ENCODE measurements at places on chromosomes 2 and 18.

GRCh38 chr2:42856891-42857632 lies 64.7 kb upstream of the HAAO start:
- DNase-seq: no peak

- DNase-seq: no peak
These were observed 5.6 kb downstream of the QPCT start for GRCh38 chr2:37350034-37350433.

DNA sequence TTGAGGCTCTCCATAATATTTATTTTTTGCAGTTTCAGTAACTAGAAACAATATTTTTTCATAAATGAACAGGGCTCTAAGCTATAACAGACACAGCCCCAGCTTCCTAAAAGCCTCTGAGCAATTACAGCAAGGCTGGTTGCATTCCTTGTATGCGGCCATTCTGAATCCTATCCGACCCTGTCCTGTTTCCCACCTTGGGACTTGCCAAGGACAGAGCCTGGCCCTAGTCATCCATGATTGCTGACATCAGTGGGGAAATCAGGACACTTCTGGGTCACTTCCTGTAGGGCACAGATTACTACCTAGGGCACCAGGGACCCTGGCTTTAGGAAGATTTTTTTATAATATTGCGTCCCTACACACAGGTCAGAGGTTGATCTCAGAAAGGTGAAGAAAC lies 5.5 kb downstream of the TMEM177 start:
- no peak for DNase-seq

DNA sequence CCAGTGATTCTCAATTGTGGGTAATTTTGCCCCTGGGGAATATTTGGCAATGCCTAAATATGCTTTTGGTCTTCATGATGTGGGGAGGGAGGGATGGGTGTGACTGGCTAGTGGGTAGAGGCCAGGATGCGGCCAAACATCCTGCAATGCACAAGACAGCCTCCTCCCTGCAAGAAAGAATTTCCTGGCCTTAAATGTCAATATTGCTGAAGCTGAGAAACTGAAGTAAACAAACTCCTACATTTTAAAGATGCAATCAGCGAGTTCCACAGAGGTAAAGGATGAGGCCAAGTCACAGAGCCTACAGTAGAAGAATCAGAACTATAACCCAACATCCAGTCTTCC lies 272.9 kb upstream of the EPHA4 start:
- DNase-seq: no peak

- DNase-seq: no peak
These were observed 139.0 kb downstream of the ZFP36L2 start for GRCh38 chr2:43087413-43087812.

DNA sequence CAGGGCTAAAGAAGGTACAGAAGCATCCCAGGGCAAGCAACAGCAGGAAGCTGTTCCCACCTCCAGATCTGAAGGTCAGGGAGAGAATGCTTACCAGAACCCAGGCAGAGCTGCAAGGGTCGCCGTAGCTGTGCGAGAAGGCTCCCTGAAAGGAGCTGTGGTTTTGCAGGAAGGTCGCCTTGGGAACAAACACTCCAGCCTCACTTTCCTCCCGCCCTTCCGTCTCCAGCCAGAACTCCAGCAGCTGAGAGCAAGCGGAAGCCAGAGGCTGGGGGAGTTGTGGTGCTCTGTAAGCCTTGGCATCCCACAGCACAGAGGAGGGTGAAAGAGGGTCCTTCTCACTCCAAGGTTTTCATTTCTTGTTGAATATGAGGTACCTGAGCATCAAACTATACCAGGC lies 18.3 kb upstream of the ICOS start:
- DNase-seq: no peak

DNA sequence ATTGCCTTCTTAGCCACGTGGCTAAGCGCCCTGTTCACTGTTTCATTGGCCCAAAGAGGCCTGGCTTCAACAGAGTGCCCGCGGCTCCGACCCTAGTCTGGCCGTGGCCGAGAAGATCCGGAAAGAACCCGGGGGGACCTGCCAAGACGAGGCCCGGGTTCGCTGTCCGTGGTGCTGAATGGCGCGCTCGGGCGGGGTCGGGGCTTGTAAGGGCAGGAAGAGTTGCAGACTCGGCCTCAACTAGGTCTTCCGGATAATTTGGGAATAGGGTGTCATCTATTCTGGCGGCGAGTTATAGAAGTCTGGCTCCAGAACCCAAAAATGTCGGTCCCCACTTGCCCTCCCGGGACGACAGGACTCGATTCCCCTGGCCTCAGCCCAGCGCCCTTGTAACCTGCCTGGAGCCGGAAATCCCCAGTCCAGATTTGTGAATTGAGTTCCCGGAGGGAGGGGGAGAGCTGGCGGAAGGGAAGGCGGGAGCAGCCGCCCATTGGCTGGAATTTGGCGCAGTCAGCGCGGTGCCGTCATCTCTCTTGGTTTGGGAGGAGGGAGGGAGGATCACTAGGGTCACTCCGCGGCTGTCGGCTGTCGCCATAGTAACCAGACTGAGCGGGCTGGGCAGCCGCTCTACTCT lies 3.5 kb downstream of the CDK5R2 start:
- DNase-seq: peak; percentile 83

- DNase-seq: no peak
These were observed 50.3 kb upstream of the ETAA1 start for GRCh38 chr2:67346718-67347407.

DNA sequence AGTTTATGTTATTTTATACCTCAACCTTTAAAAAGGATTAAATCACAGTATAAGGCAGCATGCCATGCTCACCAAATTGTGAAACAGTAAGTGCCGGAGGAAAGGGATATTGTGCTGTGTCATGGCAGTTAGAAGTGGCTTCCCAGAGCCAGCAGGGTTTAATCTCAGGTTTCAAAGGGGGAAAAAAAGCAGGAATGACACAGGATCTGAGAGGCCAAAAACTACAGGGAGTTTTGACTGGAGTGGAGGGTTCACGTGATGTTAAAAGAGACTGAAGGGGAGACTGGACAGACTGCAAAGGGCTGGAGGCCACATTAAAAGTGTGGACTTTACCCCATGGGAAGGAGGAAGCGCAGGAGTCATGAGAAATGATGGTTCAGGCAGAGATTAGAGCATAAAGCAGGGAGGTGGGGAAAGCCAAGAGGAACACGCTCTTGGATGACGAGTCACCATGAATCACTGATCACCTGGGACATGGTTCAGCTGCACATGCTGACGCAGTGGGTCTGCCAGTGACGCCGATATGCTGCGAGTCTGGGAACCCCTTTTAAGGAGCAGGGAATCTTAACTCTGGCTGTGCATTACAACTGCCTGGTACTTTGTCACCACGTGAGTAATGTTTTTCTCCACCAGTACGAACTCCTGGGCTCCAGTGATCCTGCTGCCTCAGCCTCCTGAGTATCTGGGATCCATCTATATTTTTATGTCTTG lies 6.1 kb downstream of the CHMP1B start:
- DNase-seq: no peak

- no peak for DNase-seq
These were observed 153.4 kb upstream of the SOX11 start for GRCh38 chr2:5538772-5539171.

- no peak for DNase-seq
These were observed 176.3 kb downstream of the NOL4 start for GRCh38 chr18:34048423-34048822.

- no peak for DNase-seq
These were observed 280.8 kb downstream of the CCDC85A start for GRCh38 chr2:56464613-56465012.

- DNase-seq: no peak
These were observed 76.9 kb downstream of the CLHC1 start for GRCh38 chr2:55155206-55155605.

DNA sequence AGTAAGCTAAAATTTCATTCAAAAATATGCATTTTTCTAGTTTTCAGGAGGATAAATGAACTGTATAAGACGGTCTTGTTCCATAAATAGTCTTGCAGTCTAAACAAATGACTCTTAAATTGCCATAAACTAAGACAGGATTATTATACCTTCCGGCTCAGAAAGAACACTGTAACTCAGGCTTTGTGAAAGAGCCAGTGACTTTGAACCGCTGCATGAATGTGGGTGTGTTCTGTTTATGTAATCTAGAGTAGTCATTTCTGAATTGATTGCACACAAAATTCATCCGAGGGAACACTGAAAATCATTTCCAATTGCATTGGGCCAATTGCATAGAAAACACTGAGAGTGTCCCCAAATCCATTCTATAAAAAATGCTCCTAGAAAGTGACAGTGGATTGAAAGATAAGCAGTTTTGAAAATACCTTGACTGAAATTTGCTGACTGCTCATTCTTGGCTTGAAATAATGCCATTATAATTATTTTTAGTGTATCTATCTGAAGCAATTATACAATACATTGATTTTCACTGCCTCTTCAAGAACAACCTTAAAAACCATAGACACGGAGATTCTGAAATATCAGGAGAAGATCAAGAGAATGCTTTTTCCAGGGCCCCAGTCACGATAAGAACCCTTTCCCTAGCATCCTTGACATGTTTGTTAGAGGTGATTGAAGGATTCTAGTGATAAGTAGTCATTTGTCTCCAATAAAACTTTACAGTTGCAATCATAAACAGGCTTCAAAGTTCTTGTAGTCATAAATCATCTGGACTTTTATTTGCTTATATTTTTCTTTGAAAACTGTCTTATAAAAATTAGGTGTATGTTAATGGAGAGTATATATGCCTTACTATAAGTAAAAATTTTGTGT lies 55.4 kb downstream of the CNTNAP5 start:
- DNase-seq: no peak

DNA sequence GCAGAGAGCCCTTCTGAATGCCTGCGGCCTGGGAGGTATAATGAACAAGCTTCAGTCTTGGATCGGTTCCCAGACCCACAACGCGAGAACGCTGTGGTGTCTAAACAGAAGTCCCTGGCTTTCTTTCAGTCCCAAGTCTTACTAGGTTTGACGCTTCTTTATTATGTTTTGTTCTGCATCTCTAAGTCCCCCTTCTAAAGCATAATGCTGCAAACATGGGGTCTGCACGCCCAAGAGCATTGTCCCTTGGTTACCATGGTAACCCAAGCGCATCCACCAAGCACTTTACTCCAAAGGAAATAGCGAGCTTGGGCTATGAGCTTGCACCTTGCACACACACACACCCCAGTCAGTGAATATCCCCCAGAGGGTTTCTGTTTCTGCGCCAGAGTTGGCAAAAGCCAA lies 193.7 kb downstream of the INO80D start:
- DNase-seq: no peak

GRCh38 chr2:207165121-207166038 lies at the start of gene KLF7:
Gene KLF7, minus strand, starts transcription at chr2:207165948. Its CDS starts 380 bp downstream, at chr2:207165568.
- peak; percentile 82 for DNase-seq

DNA sequence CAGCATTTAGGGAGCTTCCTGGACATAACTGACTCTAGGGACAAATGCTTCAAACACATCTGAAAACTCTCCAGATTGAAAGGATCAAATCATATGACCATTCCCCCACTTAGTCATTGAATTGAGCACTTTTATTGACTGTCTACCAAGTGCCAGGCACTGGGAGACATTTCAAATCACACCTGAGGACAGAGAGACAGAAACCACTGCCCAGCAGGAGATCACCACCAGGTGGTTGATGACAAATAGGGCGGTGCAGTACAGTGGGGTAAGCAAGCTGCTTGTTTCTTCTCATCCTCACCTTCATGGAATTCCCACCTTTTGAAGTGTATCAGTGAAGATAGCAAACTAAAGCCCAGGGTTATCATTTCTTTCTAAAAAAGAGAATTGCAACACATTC lies 19.0 kb upstream of the CXCR4 start:
- DNase-seq: no peak

DNA sequence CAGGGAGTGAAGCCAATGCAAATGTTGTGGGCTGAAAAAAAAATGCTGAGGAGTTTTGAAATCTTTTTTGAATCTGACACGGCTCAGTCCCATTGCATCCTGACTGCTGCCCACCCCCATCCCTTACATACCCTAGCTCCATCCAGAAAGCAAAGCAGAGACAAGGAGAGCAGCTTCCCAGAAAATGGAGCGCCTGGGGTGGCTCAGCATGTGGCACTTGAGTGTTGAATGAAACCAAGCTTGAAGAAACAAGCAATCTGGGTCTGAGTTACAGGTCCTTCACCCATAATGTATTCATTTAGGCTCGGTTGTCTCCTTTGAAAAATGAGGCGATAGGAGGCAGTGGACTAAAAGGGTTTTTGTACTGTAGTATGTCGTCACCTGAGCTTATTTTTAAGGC lies 244.2 kb upstream of the ACVR2A start:
- DNase-seq: no peak

DNA sequence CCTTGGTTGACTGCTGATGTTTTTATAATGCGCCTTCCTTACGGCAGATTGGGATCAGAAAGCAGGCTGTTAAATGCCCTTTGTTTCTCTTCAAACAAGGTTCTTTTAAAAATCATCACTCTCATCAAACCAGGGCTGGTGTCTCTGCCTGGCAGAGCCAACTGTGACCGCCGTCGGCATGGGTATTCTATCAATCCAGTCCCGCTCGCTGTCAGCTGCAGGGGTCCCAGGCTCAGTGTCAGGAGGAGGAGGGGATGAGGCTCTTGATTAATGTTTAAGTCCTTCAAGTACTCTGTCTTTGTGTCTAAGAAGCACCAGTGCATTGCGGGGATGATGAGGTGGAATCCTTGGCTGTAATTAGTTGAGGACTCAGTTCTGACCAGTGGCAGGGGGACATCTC lies 348.1 kb downstream of the RNF144A start:
- no peak for DNase-seq

- no peak for DNase-seq
These were observed 125.5 kb upstream of the SERTAD2 start for GRCh38 chr2:64779117-64779690.

DNA sequence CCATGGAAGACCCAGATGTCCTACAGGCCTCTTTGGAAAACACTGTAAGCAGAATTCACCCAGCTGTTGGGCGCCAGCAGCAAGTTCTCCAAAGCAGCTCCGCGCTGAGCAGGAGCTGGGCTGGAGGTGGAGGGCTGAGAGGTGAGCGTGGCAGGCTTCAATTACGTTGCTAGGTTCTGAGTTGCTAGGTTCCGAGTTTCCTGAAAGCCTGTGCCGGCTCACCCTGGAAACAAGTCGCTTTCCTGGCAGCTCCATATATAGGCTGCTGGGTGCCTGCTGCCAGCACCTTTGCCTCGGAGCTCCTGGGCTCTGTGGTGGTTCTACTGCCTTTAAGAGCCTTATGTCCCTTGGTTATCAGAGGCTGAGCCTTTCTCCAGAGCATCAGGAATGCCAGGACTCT lies 14.4 kb upstream of the EGR4 start:
- no peak for DNase-seq

DNA sequence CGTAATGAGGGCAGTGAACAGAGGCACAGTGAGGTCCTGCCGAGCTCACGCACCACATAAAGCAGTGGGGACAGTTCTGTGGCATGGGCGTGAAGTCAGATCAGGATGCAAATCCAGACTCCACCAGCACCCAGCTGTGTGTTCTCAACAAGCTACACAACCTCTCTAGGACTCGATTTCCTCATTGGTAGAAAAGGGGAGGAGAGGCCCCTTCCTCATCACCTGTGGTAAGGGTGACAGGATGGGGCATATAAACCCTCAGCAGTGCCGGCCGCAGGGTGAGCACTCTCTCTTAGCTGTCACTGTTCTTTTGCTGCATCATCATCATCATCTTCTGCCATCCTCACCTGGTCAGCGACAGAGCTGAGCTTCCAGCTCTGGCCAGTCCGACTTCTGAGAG lies 54.8 kb downstream of the C2orf76 start:
- DNase-seq: no peak

GRCh38 chr2:235677276-235677788 lies 183.5 kb downstream of the AGAP1 start:
- DNase-seq: no peak

All from activated CD8-positive, alpha-beta memory T cell treated with anti-CD3 and anti-CD28 coated beads for 24 hours (primary cell).